ENCODE measurements at places on chromosomes 7 and 10.

- peak; percentile 8 for DNase-seq
Measured at GRCh38 chr7:26853788-26854393, 10.5 kb downstream of the SKAP2 start.

GRCh38 chr7:34058801-34059135, 153.4 kb downstream of the BMPER start:
- no peak for DNase-seq

DNA sequence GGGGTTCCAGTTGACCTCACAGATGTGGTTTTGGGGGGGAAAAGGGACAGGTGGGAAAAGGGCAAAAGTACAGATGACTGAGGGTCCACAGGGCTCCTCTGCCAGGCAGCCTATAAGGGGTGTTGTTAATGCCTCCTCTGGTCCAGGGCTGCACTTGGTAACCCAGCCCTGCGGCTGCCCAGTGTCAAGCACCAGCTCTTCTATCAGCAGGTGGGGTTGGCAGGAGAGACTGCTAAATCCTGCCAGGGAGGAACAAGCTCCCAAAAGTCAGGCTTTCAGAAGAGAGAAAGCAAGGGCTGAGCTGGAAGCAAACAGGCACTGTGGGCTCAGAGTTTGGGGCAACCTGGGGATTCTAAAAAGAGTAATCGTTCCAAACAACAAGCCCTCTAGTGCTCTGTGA, 39.1 kb downstream of the LRRC20 start:
- DNase-seq, result no peak

GRCh38 chr10:110881905-110882304, 10.2 kb downstream of the PDCD4 start:
- DNase-seq, result no peak

GRCh38 chr7:146773506-146773905, 656.9 kb downstream of the CNTNAP2 start:
- DNase-seq, result no peak

DNA sequence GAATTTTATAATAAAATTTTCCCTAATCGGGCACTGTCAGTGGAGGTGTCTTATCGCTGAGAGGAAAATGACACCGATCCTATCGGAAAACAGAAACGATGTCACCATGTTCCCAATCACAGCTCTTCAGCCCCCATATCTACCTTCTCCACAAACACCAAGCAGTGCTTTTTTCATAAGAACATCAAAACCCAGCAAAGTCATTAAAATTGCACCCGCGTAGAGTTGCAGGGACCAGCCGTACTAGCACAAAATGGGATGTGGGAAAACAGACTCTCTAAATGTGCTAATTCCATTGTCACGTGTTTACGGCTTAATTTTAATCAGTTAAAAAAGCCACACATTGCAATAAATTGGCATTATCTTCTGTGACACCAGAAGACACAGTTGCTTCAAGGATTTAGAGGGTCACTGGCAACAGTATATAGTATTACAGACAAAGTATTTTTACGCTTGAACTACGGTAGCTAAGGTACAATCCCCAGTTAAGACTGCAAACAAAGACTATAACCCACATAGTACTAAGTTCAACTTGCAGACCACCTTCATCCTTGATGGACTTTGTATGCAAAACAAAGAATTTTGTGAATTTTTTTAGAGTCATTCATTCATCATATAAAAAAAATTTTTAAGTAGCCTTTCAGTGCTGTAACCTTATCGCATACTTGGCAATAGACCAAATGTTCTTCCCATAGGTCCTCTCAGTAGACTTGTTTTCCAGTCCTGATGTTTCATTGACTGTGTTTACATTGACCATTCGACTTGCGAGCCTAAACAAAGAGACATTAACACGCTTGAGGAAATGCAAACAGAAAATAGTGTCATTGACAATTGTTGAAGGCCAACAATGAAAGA, 116.0 kb downstream of the VTI1A start:
- no peak for DNase-seq

DNA sequence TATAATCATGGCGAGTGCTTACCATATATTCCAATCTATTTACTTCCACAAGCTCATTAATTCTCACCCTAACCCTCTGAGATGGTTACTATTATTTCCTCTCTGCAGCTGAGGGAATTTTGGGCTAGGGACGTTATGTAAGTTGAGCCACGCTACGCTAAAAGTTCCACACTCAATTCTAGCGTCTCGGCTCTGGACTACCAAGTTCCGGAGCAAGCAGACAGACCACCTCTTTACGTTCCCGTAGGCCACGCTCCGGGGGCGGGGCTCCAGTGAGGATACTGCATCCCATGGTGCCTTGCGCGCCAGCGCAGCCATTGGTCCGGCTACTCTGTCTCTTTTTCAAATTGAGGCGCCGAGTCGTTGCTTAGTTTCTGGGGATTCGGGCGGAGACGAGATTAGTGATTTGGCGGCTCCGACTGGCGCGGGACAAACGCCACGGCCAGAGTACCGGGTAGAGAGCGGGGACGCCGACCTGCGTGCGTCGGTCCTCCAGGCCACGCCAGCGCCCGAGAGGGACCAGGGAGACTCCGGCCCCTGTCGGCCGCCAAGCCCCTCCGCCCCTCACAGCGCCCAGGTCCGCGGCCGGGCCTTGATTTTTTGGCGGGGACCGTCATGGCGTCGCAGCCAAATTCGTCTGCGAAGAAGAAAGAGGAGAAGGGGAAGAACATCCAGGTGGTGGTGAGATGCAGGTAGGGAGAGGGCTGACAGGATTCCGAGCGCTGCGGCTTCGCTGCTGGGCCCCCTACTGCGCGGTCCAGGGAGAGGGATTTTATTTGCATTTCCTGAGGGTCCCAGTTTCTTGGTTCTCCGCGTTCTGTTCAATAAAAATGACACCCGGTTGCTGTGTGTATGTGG, at the start of gene KIF11:
TSS of gene KIF11 (plus strand) at position 370 of the 858 bp plus-strand sequence. CDS start at position 616, 246 bp downstream.
- DNase-seq, result peak; percentile 91

- DNase-seq, result no peak
Measured at GRCh38 chr10:116960066-116960776, 44.8 kb downstream of the SHTN1 start.
